SK-MEL-5 (cell line): ENCODE measurements at places on chromosomes 13 and 19. TPM values are rescaled to one million over a fixed set of nuclear protein-coding genes. Genes with fewer than 3 reads are reported as not detected.

CGB8 gene
- not detected in 2 replicates for total RNA-seq

DENND1C gene
- total RNA-seq: not detected in 2 replicates

EPS8L1 gene
- total RNA-seq: 8.1 and 8.7 TPM in 2 replicates

ZNF442 gene
- 0.27 and 0.58 TPM in 2 replicates for total RNA-seq

GRCh38 chr13:98487522-98487921, 89.4 kb downstream of the STK24 start:
- no peak for DNase-seq

GRCh38 chr19:46410205-46411087, 2.9 kb downstream of the CCDC8 start:
- no peak for DNase-seq

DNA sequence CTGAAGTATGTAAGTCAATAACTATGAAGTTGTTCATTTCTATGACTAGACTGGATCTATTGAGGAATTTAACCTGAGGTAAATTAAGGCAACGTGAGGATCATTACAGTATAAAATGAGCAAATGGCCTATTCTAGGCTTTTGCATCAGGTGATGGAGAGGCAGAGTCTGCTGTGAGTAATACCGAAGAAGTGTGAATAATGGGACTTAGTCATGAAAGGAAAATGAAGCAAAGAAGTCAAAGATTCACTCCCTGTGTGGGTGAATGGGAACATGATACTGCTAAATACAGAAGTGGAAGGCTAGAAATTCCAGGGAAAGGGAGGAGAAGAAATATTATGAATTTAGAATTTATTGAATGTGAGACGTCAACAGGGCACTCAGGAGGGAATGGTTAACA, 774.1 kb downstream of the LIG4 start:
- no peak for DNase-seq

DNA sequence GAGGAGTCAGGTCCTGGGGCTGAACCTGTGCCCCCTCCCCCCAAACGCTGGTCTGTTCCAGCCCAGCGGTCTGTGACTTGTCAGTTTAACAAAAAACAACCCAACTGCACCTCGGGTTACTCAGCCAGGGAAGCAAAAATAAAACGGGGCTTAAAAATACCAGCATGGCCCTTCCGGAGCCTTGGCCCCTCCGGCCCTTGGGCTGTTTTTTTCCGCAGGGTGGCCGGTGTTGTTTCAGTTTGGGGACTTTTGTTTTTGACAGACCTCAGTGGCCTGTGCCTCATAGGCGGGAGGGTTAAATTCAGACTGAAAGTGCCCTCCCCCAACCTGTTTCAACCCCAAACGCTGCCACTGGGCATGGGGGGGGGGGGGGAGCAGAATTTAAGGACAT, 4.0 kb downstream of the TCF3 start:
- DNase-seq: no peak

- no peak for DNase-seq
Measured at GRCh38 chr19:31317570-31317969, 31.7 kb downstream of the TSHZ3 start.

DNA sequence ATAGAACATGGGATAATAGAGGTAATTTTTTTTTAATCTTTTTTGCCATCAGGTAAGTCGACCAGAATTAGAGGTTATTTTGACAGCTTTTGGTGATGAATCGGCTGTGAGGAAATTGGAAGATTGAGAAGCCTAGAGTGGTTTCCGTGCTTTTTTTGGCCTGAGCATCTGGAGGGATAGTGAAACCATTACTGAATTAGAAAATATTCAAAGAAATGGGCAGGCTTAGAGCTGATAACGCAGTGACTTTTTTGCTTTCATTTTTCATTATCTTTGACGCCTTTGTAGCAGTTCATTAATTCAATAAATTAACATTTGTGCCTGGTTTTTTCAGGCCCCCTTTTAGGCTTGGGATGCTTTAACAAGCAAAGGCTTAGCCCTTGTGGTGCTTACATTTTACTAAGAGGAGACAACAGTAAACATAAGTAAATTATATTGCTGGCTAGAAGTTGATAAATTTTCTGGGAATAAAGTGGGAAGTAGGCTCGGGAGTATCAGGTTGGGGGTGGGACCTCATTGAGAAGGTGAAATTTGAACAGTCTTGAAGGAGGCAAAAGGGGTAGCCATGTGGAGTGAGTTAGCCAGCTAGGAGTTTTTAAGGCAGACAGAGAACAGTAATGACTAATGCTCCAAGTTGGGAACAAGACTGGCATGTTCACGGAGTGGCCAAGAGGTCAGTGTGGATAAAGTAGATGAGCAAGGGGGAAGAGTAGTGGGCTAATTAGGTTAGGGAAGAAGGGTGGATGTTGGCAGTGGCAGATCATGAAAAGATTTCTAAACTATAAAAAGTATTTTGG, 36.5 kb downstream of the GTF2F2 start:
- DNase-seq: no peak

DNA sequence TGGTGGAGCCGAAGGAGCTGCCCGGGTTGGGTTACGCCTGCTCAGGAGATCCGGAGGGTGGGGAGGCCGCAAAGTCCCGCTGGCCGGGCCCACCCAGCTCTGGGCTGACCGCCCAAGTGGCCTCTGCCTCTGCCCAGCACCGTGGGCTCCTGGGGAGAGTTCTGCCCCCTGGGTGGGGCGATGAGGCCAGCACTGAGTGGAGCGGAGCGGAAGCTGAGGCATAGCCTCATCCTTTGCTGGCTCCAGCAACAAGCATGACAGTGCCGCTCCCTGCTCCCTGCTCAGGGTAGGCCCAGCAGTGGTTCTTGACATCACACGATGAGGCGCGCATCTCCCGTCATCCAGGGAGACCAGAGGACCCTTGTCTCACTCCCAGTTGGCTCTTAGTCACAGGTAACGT, 22.5 kb downstream of the CCDC8 start:
- no peak for DNase-seq

DNA sequence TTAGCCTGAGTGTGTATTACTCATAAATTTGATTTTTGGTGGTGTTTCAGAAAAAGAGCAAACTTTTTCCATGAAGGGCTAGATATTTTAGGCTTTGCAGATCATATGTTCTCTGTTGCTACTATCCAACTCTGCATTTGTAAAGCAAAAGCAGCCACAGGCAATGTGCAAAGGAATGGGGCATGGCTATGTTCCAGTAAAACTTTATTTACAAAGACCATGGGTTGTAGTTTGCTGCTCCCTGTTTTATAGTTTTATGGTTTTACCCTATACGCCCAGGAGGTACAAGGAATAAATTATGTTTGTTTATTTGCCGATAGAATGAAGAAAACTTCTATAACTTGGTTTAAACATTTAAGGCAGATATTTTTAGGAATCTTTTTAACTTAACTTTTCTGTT, 23.6 kb downstream of the IFT88 start:
- DNase-seq: no peak

DNA sequence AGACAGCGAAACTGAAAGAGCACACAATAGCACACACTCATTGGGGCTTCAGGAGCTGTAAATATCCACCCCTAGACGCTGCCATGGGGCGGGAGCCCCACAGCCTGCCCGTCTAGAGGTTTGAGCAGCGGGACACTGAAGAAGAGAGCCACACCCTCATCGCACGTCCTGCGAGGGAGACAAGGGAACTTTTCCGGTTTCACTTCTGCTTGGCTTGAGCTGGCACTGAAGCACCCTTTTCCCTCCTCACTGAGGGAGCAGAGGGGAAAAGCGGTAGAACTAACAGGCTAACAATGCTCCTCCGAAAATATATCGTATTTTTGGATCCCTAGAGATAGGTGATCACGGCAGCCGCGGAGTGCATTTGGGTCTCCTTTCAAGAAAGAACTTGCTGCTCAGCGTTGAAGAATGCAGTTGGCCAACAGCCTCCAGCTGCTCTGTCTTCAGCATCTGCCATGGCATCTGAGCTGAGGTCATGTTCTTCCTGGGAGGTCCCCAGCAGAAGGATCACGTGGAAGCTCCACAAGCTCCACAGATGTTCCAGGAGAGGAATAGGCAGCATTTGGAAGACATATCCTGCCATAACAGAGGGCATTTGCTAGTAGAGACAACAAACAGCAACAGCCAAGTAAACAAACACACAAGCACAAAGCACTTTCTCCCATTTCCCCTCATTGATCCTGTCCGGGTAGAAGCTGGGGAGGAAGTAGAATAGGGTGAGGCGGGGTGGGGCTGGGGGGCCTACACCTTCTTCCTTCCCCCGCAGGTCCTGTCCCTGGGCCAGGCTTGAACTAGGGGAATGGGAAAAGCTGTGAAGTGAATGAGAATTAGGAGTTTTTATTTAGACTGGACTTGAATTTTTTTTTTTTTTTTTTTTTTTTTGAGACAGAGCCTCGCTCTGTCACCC, 44.8 kb upstream of the ALOX5AP start:
- peak; percentile 30 for DNase-seq

- no peak for DNase-seq
Measured at GRCh38 chr13:44142941-44143665, 230.5 kb upstream of the SERP2 start.

- no peak for DNase-seq
Measured at GRCh38 chr19:18671303-18672043, 12.0 kb upstream of the CRTC1 start.

DNA sequence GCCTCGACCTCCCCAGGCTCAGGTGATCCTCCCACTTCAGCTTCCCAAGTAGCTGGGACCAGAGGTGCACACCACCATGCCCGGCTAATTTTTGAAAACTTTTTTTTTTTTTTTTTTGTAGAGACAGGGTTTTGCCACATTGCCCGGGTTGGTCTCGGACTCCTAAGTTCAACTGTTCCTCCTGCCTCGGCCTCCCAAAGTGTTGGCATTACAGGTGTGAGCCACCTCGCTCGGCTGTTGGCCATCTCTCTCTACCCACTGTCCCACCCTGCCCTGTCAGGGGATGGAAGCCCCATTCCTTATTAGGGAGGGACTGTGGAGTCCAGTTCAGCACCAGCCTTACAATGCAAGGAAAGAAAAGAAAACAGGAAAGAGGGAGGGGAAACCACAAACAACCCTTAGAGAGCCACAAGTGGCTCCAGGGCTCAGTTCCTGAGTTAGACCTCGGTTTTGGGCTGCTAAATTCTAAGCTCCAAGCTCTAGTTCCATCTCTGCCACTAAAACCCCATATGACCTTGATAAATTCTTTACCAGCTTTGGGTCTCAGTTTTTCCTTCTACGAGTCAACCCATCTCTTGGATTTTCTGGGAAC, 31.7 kb downstream of the ACTL9 start:
- no peak for DNase-seq

DNA sequence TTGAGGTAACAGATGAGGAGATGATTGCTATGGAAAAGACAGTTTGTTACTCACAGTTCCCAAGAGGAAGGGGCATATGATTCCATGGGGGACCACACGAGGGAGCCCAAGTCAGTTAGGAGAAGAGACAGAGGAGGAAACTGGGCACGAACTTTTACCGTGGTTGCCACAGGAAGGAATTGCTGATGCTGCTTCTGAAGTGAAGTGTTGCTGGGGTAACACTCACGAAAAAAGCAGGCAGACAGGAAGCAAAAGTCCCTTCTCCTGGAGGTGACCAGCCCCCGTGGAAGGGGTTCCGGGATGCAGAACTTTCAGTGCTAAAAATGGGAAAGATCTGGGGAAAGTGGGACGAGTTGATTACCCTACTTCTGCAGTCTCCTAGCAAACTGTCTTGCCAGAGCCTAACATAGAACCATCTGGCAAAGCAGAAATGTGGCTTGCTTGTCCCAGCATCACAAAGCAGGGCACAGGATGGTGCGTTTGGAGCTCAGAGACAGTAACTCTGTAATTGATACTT, 35.4 kb upstream of the MAP3K10 start:
- peak; percentile 80 for DNase-seq
